Colonic mucosa (tissue), 4 donors: ENCODE measurements at places on chromosomes 16 and 17. TPM values are rescaled to one million over a fixed set of nuclear protein-coding genes. Genes with fewer than 3 reads are reported as not detected.

DNA sequence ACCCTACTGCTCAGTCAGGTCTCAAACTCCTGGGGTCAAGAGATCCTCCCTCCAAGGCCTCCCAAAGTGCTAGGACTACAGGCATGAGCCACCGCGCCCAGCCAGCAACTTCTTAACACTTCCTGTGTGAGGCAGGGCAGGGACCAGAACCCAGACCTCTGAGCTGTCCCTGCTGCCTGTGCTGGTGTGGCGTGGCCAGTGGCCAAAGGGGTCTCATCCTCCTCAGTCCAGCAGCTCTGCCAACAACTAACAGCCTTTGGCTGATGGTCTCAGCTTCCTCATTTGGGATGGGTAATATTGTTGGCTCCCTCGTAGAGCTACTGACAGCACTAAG, 1.4 kb upstream of the LLGL1 start:
- no peaks in the 10 kb centered on the region for H3K36me3 ChIP-seq
- H3K27ac ChIP-seq = no peak overlapping the region
- H3K27me3 ChIP-seq = no peaks in the 10 kb centered on the region

- no peaks in the 10 kb centered on the region for H3K36me3 ChIP-seq
- no peak overlapping the region for H3K27ac ChIP-seq
- DNase-seq = no peak
- no peak overlapping the region for H3K4me3 ChIP-seq
- H3K4me1 ChIP-seq = no peaks in the 10 kb centered on the region
- no peaks in the 10 kb centered on the region for H3K27me3 ChIP-seq
These were observed 46.8 kb upstream of the TMEM97 start for GRCh38 chr17:28272166-28272565.

- no peak overlapping the region for H3K27ac ChIP-seq
- H3K4me1 ChIP-seq = no peaks in the 10 kb centered on the region
- no peak for DNase-seq
- no peaks in the 10 kb centered on the region for H3K36me3 ChIP-seq
- no peak overlapping the region for H3K4me3 ChIP-seq
These were observed 102.6 kb upstream of the HS3ST3A1 start for GRCh38 chr17:13704333-13704732.

Gene UNC13D
- 25.9 TPM for total RNA-seq

Gene SLC5A2
- 0.20 TPM for total RNA-seq

Gene RGS11
- total RNA-seq = 4.0 TPM

Gene MPO
- total RNA-seq = not detected
